Activated CD4-positive, alpha-beta memory T cell treated with anti-CD3 and anti-CD28 coated beads for 36 hours (primary cell): ENCODE measurements at places on chromosomes 2 and 18. TPM values are rescaled to one million over a fixed set of nuclear protein-coding genes. Genes with fewer than 3 reads are reported as not detected.
A peak's percentile ranks its signal among the peaks of the same experiment; 100 is the strongest.

Gene PIEZO2
- total RNA-seq: not detected

GRCh38 chr2:200797242-200797770, 14.4 kb upstream of the BZW1 start:
- peaks cover 3% of the 10 kb centered on the region for H3K36me3 ChIP-seq

GRCh38 chr2:3344897-3345296, 32.7 kb downstream of the EIPR1 start:
- no peak overlapping the region for H3K27ac ChIP-seq
- peaks cover 25% of the 10 kb centered on the region for H3K36me3 ChIP-seq
- DNase-seq: no peak
- H3K4me3 ChIP-seq: no peak overlapping the region
- H3K27me3 ChIP-seq: no peaks in the 10 kb centered on the region

DNA sequence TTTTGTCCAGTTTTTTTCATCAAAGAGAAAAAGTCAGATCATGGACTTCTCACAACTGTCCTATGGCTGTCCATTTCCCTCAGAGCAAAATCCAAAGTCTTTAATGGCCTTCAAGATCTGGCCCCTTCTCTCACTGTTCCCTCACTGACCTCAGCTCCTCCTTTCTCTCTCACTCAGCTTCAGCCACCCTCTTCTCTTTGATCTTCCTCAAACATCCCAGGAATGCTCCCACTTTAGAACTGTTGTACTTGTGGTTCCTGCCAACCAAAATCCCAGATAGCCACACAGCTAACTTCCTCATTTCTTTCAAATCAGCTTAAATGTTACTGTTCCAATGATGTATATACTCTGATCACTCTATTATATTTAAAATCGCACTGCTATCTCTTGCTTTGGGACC, 82.9 kb downstream of the NUP35 start:
- no peak for DNase-seq
- H3K27me3 ChIP-seq: no peaks in the 10 kb centered on the region
- H3K4me3 ChIP-seq: no peak overlapping the region

DNA sequence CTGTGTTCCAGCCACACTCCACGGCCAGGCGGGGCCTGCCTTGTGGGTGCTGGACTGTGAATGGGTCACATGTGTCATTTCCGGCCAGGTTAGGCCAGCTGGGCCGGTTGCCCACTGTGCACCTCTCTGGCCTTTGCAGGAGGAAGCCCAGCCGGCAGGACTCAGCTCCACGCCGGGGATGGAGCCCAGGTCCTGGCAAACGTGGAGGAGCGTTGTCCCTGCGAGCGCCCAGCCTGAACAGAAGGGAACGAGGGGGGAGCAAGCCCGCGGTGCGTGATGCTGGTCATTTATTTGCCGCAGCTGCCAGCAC, 152.9 kb downstream of the PXDN start:
- H3K4me1 ChIP-seq: no peaks in the 10 kb centered on the region
- no peak for DNase-seq
- H3K27me3 ChIP-seq: peaks cover 20% of the 10 kb centered on the region
- H3K4me3 ChIP-seq: no peak overlapping the region
- H3K36me3 ChIP-seq: no peaks in the 10 kb centered on the region

Gene LYG2
- total RNA-seq: not detected

GRCh38 chr2:184272056-184272455, 326.3 kb upstream of the ZNF804A start:
- no peak overlapping the region for H3K27ac ChIP-seq
- H3K36me3 ChIP-seq: no peaks in the 10 kb centered on the region
- DNase-seq: no peak
- H3K4me1 ChIP-seq: no peaks in the 10 kb centered on the region
- H3K27me3 ChIP-seq: no peaks in the 10 kb centered on the region

- H3K36me3 ChIP-seq: no peaks in the 10 kb centered on the region
- no peaks in the 10 kb centered on the region for H3K4me1 ChIP-seq
- H3K27me3 ChIP-seq: no peaks in the 10 kb centered on the region
- H3K27ac ChIP-seq: no peak overlapping the region
- no peak for DNase-seq
- no peak overlapping the region for H3K4me3 ChIP-seq
Observed at GRCh38 chr2:133633881-133634409, 65.7 kb upstream of the NCKAP5 start.

DNA sequence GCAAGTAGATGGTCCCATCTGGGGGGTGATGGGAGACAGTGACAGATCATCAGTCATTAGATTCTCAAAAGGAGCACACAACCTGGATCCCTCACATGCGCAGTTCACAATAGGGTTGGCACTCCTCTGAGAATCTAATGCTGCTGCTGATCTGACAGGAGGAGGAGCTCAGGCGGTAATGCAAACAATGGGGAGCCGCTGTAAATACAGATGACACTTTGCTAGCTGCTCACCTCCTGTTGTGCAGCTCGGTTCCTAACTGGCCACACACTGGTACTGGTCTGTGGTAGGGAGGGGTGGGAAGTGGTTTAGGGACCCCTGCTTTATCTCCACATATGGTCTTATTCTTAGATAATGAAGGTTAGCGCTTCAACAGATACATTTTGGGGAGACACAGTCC, 506.6 kb downstream of the PLCL1 start:
- no peak overlapping the region for H3K27ac ChIP-seq
- peaks cover 25% of the 10 kb centered on the region for H3K27me3 ChIP-seq
- DNase-seq: no peak

DNA sequence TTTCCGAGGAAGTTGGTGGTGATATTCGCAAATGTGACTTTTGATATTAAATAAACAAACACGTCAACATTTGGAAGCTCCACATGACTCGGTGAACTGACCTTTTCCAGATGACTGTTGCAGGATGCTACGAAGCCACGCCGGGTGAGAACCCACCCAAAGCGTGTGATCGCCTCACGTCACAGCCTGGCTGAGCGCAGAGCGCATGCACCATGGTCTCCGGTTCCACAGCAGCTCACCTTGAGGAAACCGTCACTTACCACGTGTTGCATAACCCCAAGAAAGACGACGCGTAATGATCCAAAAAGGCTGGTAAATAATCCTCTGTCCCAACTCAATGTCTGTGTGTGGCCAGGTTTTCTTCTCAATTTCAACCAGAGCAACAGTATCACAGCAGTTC, 64.5 kb upstream of the CTDP1 start:
- H3K27ac ChIP-seq: no peak overlapping the region
- no peaks in the 10 kb centered on the region for H3K4me1 ChIP-seq
- H3K4me3 ChIP-seq: no peak overlapping the region
- no peak for DNase-seq
- H3K36me3 ChIP-seq: no peaks in the 10 kb centered on the region

Gene RGPD3
- 0.24 TPM for total RNA-seq

Gene CRYGC
- not detected for total RNA-seq

Gene CHRND
- not detected for total RNA-seq

Gene SLC38A11
- total RNA-seq: not detected

DNA sequence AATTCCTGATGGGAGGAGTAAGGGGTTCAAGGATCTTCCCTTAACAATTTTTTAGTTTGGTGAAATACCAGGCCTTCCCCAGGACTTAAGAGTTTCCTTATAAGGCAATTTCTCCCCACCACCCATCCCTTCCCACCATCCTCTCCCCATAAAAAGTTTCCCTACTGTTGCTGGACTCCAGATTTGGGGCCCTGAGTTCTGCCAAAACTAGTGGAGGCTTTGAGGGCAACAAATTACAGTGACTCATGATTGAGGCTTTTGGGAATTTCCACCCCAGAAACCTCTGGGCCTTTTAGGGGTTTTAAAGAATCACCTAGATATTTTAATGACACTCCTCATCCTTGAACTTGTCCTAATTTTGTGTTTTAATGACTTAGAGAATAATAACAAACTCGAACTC, 14.3 kb upstream of the EN1 start:
- peaks cover 57% of the 10 kb centered on the region for H3K27me3 ChIP-seq
- H3K27ac ChIP-seq: no peak overlapping the region
- H3K4me1 ChIP-seq: no peaks in the 10 kb centered on the region
- H3K4me3 ChIP-seq: no peak overlapping the region

DNA sequence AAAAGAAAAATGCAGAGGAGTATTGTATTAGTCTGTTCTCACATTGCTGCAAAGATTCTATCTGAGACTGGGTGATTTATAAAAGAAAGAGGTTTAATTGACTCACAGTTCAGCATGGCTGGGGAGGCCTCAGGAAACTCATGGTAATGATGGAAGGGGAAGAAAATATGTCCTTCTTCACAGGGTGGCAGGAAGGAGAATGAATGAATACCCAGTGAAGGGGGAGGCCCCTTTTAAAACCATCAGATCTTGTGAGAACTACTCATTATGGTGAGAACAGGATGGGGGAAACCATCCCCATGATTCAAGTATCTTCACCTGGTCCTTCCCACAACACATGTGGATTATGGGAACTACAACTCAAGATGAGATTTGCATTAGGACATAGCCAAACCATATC, 9.1 kb upstream of the PLCL1 start:
- peaks cover 15% of the 10 kb centered on the region for H3K27me3 ChIP-seq
- H3K36me3 ChIP-seq: no peaks in the 10 kb centered on the region
- no peaks in the 10 kb centered on the region for H3K4me1 ChIP-seq
- no peak for DNase-seq

Gene RIOK3
- 51.0 TPM for total RNA-seq

Gene SDC1
- total RNA-seq: not detected

Gene NDC80
- 83.1 TPM for total RNA-seq

Gene POTEI
- total RNA-seq: not detected

Gene CPLX4
- total RNA-seq: not detected

DNA sequence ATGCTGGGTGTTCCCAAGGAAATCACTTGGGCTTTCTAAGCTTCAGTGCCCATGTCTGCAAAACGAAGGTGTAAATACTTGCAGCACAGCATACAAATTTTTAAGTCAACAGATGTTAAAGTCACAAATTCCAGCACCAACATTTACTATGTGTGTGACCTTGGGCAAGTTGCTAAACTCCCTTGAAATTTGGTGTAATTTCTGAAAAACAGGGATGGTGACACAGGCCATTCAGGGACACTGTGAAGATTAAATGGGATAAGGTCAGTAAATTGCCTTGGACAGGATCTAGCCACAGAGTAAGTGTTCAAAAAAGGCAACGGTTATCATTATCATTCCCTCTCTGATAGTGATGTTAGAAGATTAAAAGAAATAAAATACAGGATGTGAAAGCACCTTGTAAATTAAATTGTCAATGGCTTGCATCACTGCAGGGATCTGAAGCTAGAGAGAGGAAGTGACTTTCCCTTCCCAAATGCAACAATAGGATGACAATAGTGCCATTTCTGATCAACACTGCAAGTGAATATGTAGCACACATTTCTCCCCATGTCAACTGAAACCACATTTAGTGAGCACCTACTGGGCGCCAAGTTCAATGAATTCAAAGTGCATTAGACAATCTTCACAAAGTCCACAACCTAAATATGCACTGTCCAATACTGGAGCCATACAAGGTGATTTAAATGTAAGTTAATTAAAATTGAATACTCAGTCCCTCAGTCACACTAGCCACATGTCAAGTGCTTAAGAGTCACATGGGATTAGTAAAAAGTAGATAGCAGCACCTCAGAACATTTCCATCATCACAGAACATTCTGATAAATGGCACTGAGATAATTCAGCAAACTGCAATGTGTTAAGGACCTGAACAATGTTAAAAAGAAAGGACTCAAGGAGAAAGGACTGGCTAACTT, 81.2 kb downstream of the STK39 start:
- H3K4me1 ChIP-seq: peaks cover 39% of the 10 kb centered on the region
- peaks cover 24% of the 10 kb centered on the region for H3K36me3 ChIP-seq
- no peak overlapping the region for H3K4me3 ChIP-seq

DNA sequence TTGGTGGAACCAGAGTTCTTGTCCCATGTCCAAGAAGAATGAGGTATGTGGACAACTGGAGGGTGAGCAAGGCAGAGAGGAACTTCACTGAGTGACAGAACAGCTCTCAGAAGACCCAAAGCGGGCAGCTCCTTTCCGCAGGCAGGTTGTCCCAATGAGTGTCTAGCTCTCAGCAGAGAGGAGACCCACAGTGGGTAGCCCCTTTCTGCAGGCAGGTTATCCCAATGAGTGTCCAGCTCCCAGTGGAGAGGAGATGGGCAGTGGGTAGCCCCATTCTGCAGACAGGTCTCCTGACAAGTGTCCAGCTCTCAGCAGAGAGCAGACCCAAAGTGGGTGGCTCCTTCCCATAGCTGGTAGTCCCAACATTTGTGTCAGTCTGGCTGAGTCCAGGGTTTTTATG, 69.6 kb downstream of the SRBD1 start:
- no peak for DNase-seq
- no peaks in the 10 kb centered on the region for H3K4me1 ChIP-seq
- no peak overlapping the region for H3K4me3 ChIP-seq

Gene CACNB4
- total RNA-seq: 0.48 TPM

Gene PRKAG3
- total RNA-seq: not detected

- H3K27me3 ChIP-seq: no peaks in the 10 kb centered on the region
- H3K36me3 ChIP-seq: no peaks in the 10 kb centered on the region
- H3K27ac ChIP-seq: no peak overlapping the region
Observed at GRCh38 chr2:160541745-160542144, 48.1 kb upstream of the RBMS1 start.

- H3K27me3 ChIP-seq: peaks cover 2% of the 10 kb centered on the region
- DNase-seq: no peak
- H3K4me3 ChIP-seq: no peak overlapping the region
- H3K4me1 ChIP-seq: no peaks in the 10 kb centered on the region
- no peaks in the 10 kb centered on the region for H3K36me3 ChIP-seq
Observed at GRCh38 chr2:220837226-220837625, 734.9 kb downstream of the EPHA4 start.

Gene GPR75
- total RNA-seq: 0.36 TPM

- H3K4me3 ChIP-seq: no peak overlapping the region
- H3K27ac ChIP-seq: peak overlapping the region; percentile 20
- no peaks in the 10 kb centered on the region for H3K27me3 ChIP-seq
- peaks cover 19% of the 10 kb centered on the region for H3K4me1 ChIP-seq
- no peak for DNase-seq
- no peaks in the 10 kb centered on the region for H3K36me3 ChIP-seq
Observed at GRCh38 chr2:205025580-205026240, 480.4 kb downstream of the PARD3B start.

- no peak for DNase-seq
- no peaks in the 10 kb centered on the region for H3K27me3 ChIP-seq
- H3K4me1 ChIP-seq: peaks cover 20% of the 10 kb centered on the region
- H3K4me3 ChIP-seq: no peak overlapping the region
- peaks cover 12% of the 10 kb centered on the region for H3K36me3 ChIP-seq
- no peak overlapping the region for H3K27ac ChIP-seq
Observed at GRCh38 chr2:105068387-105068786, 30.5 kb downstream of the MRPS9 start.

- H3K27me3 ChIP-seq: no peaks in the 10 kb centered on the region
- H3K4me1 ChIP-seq: no peaks in the 10 kb centered on the region
- no peak overlapping the region for H3K27ac ChIP-seq
- no peak overlapping the region for H3K4me3 ChIP-seq
- H3K36me3 ChIP-seq: no peaks in the 10 kb centered on the region
Observed at GRCh38 chr2:59333007-59333406, 1091.9 kb upstream of the FANCL start.

- no peak overlapping the region for H3K4me3 ChIP-seq
- no peaks in the 10 kb centered on the region for H3K27me3 ChIP-seq
- no peak overlapping the region for H3K27ac ChIP-seq
Observed at GRCh38 chr2:229610872-229611271, 103.5 kb downstream of the DNER start.
